ENCODE measurements at places on chromosomes 3 and 15. TPM values are rescaled to one million over a fixed set of nuclear protein-coding genes. Genes with fewer than 3 reads are reported as not detected.

GRCh38 chr3:66498687-66499621 is 1.9 kb downstream of the LRIG1 start:
- no peak for DNase-seq

DNA sequence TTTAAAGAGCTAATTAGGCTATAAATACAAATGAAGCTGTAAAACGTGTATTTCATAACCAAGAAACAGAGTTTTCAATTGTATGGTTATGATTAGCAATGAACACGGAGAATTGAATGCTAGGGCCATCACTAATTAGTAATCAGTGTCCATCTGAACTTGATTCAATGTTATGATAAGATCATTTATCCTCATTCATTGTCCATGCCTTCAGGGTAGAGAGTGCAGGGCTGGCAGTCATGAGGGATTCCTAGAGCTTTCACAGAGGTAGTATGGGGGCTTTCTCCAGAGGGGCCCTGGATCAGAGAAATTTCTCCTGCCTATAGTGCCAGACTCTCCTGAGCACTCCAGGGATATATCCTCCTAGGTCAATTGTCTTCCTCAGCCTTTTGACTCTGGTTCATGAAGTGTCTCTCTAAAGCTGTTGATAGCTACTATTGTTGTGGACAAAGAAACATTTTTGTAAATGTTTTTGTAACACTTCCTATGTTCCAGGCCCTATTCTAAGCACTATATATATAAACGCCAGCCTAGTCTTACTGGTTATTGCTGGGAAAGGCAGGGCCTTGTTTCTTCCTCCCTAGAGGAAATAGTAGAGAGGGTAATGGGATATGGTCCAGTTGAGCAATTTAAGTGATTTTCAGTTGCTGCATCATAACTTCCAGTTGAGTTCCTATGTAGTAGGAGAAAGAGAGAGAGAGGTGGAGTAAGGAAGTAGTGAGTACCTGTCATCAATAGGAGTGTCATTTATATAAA is 249.0 kb downstream of the NFKBIZ start:
- DNase-seq, result no peak

DNA sequence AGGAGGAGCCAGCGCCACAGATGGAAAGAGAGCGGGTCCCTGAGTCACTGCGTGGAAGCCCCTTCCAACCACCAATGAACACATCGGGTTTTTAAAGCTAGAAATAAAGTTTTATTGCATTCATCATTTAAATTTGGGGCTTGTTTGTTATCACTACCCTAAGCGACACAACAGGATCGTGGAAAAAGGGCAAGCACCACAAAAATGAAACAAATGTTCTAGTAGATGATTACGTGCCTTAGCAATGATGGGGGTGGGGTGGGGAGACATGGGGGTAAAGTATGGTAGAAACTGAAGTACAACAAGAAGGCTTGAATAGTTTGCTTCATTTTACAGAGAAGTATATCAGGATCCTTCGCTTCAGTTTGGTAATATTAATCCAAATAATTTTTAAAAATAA is 221.6 kb upstream of the ATP10A start:
- no peak for DNase-seq

- DNase-seq, result no peak
These were observed 62.0 kb upstream of the ZBTB38 start for GRCh38 chr3:141306276-141306675.

DNA sequence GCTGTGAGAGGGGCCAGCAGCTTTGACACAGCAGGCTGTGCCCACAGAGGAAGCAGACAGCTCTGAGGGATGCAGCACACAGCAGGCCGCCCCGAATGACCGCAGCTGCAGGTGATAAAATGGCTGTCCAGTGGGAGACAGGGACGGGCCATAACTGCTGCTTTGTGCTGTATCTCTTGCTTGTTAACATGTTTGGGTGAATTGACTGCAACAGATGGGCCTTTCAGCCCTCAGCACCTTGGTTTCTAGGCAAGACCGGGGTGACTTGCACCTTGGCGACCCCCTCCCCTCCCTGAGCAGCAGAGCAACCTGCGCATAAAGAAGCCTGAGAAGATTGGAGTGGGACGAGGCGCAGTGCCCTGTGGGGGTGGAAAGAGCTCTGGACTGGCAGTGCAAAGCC is 36.6 kb upstream of the CLK3 start:
- DNase-seq, result peak; percentile 46

- no peak for DNase-seq
These were observed 28.9 kb downstream of the NR2C2 start for GRCh38 chr3:14976317-14976716.

DNA sequence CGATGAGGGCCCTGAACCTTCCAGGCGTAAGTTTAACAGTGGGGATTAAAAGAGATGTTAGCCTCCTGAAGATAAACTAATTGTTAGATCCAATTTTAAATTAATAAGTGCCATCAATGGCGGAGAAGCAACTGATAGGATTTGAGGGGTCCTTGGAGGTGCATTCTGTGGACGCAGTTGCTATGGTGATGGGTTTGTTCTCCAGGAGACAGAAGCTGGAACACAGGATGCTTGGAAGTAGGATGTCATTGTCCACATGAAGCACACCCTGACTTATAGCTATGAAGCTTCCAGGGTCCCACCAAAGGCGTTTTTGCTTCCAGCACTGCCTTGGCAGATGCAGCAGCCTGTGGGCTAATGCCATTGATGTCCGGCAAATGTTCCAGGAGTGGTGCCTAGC is 331.0 kb upstream of the IL12A start:
- no peak for DNase-seq

- no peak for DNase-seq
These were observed 237.5 kb upstream of the IL12A start for GRCh38 chr3:159751146-159751545.

DNA sequence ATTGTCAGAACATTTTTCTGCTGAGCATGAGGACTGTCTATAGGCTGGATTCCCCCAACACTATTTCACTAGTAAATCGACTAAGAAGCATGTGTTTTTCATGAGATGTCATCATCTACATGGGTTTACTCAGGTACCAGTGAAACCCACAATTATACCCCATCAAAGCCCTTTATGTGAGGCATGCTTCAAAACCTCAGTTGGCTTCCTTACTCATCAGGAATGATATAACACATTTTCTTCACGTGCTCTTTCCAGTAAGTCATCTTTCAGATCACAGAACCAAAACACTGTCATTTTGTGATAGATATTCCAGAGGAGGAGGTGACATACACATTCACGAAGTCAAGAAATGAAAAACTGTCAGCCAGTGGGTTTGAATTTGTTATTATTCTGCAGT is 116.5 kb downstream of the ANO10 start:
- no peak for DNase-seq

GRCh38 chr3:150912501-150912900 is 7.3 kb upstream of the MINDY4B start:
- no peak for DNase-seq

- no peak for DNase-seq
These were observed 376.6 kb upstream of the SLCO3A1 start for GRCh38 chr15:91476861-91477260.

DNA sequence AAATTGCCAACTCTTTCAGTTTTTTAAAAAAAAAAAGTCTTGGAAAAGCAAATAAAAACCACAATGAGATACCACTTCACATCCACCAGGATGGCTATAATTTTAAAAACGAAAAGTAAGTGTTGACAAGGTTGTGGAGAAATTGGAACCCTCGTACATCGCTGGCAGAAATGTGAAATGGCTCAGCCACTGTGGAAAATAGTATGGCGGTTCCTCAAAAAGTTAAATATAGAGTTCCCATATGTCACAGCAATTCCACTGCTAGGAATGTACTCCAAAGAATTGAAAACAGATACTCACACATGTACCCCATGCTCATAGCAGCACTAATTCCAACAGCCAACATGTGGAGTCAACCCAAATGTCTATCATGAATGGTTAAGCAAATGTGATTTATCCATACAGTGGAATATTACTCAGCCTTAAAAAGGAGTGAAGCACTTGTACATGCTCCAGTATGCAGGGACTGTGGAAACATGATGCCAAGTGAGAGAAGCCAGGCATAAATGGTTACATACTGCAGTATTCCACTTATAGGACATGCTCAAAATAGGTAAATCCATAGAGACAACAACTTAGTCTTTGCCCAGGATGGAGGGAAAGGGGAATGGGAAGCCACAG is 73.8 kb upstream of the PCSK6 start:
- DNase-seq, result no peak

DNA sequence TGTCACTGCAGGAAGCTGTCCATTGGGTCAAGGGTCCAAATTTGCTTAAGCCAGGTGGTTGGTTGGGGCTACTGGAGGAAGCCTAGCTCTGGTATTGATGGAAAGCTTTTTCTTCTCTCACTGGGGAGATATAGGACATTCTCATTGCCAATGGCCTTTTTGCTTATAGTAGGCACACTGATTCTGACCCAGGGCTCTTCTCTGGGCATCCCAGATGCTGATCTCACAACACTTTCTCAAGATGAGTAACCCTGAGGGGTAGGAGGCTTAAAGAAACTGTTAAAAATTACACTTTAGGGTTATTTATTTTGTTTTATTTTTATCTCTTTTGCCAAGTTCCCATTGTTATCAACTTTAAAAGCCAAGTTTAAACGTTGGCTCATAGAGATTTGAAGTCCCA is 337.8 kb downstream of the LRRC3B start:
- DNase-seq, result no peak

LRRC31 gene
- total RNA-seq, result not detected

ERICH6 gene
- not detected for total RNA-seq

ZDHHC23 gene
- 5.8 TPM for total RNA-seq

AQP9 gene
- 22.6 TPM for total RNA-seq
